CD8-positive, alpha-beta T cell (primary cell): ENCODE measurements at places on chromosomes 12 and 14.
A peak's percentile ranks its signal among the peaks of the same experiment; 100 is the strongest.

- DNase-seq = no peak
These were observed 50.7 kb downstream of the A2M start for GRCh38 chr12:9064815-9065606.

- peak; percentile 43 for DNase-seq
These were observed 40.5 kb downstream of the PSMA6 start for GRCh38 chr14:35332517-35333263.

DNA sequence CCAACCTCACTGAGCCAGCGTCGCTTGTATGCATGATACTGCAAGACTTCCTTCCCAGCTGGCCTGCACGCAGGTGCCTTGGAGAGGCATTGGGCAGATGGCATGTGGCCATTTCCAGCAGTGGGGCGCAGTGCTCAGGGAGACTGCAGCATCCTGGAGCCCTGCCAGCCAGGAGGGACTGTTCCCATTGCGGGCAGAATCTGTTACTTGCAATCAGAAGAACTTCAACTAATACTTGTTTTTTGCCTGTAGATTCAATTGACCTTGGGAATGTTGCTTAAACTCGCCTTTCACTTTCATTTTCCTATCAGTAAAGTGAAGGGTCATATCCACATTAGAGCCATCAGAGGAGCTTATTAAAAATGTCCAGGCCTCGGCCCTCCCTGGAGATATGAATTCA, 29.8 kb downstream of the ANKRD9 start:
- DNase-seq = no peak

DNA sequence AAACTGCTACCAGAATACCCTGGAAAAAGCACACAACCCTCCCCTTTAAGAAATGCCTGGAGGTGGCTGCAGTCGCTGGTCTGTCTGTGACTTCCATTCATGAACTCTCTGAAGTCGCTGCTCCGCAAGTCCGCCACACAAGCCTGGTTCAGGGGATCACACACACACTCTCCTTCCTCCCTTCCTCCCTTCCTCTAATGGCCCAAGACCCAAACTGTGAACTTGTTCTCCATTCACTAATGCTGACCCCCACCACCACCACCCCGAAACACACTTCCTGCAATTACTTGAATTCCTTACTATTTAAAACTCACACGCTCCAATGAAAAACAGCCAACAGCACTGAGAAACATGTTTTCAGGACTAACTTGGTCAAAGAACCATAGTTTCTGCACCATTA, 1.0 kb upstream of the LMO3 start:
- DNase-seq = no peak

- no peak for DNase-seq
These were observed 27.2 kb upstream of the NINJ2 start for GRCh38 chr12:690466-690865.

GRCh38 chr12:43294147-43294546, 257.9 kb downstream of the ADAMTS20 start:
- no peak for DNase-seq

DNA sequence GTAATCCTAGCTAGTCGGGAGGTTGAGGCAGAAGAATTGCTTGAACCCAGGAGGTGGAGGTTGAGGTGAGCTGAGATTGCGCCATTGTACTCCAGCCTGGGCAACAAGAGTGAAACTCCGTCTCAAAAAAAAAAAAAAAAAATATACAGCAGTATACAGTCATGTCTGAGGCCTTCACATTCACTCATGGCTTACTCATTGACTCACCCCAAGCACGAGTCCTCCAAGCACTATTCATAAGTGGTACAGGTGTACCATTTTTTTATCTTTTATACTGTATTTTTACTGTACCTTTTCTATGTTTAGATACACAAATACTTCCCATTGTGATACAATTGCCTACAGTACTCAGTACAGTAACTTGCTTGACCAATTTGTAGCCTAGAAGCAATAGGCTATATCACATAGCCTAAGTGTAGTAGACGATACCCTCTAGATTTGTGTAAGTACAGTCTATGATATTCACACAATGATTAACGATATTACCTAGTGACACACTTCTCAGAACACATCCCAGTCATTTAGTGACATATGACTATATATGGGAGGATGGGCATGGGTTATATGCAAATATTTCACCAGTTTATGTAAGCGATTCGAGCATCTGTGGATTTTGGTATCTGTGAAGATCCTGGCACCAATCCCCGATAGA, 12.2 kb downstream of the LLPH start:
- DNase-seq = no peak

DNA sequence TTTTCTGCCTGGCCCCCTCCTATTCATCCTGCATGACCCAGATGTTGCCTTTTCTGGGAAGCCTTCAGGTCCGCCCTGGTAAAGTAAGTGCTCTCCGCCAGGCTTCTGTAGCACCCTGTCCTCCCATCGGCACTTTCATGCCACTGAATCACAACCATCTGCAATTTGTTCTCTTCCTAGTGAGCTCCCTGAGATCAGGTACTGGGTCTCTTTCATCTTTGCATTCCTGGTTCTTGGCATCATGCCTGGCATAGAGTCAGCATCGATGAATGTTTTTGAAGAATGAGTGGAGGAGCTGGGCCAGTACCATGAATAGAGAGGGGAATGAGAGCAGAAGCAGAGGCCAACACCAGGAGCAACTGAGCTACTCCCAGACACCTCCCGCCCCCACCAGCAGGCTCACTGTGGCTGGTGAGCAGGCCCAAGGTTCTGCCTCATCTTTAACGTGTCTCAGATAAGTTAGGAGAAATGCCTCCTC, 13.1 kb downstream of the ZDHHC22 start:
- DNase-seq = no peak

GRCh38 chr12:113601656-113602263, 130.1 kb upstream of the LHX5 start:
- DNase-seq = no peak

DNA sequence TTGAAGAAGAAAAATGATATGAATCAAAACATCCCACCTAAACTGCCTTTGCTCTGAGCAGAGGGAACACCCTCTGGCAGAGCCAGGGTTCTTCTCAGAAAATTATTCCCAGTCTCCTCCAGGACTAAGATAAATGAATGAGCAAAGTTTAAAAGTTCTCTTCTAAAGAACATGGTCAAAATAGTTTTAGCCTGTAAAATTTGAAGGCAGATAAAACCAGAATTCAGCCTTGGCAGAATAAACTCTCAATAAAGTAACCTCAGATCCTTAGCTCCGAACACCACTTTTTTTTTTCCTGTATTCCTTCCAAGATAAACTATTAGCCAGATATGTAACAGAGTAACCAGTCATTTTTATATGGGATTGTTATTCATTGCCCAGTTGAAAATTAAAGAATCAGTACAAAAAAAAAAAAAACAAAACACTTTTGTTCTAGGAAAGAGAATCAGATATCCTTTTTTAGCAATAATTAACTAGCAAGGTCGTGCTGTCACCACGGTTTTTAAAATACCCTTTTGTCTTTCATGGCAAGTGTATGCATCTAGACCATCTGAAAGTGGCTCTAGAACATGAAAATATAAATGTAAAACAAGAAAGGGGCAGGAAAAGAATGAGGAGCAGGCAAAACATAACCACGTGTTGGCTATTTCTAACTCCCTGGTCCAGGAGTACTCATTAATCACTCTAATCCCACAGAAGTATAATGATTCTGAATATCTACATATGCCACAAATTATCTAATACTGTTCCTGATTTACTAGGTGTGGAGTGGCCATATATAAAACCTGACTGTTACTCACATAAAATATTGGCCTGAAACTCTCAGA, 60.8 kb downstream of the CAPZA3 start:
- no peak for DNase-seq

GRCh38 chr14:59511916-59512575, 27.7 kb downstream of the JKAMP start:
- DNase-seq = no peak

DNA sequence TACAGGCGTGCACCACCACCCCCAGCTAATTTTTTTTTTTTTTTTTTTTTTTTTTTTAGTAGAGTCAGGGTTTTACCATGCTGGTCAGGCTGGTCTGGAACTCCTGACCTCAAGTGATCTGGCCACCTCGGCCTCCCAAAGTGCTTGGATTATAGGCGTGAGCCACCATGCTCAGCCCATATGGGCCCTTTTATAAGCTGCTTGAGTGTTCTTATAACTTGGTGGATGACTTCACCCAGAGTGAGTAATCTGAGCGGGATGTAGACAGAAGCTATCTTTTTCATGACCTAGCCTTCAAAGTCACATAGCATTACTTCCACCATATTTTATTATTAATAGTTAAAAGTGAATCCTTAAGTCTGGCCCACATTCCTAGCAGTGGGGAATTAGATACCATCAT, 16.4 kb downstream of the BBOF1 start:
- DNase-seq = no peak

DNA sequence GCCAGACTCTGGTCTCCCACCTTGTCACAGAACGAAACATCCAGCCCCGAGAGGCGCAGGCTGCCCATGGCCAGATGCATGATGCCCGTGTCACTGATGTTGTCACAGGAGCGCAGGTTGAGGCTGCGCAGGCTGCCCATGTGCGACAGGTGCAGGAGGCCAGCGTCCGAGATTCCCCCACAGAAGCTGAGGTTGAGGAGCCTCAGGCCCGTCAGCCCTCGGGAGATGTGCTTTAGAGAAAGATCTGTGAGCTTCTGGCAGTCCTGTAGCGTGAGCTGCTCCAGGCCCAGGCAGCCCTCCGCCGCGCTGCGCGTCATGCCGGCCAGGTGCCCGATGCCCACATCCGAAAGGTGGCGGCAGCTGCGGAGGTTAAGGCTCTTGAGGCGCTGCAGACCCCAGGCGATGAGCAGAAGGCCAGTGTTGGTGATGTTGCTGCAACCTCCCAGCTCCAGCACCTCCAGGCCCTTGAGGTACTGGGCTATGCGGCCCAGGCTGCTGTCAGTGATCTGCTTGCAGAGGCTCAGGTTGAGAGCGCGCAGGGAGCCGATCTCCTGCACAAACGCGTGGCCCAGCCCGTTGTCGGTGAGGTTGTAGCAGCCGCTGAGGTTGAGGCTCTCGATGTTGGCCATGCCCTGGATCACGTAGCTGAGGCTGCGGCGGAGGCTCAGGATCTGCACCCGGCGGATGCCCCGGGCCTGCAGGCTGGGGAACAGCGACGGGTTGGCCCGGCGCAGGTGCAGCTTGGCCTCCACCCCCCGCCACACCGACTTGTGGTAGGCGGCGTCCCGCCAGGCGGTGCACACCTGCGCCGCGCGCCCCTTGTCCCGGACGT, 991 bp downstream of the FBXL14 start:
- peak; percentile 77 for DNase-seq

DNA sequence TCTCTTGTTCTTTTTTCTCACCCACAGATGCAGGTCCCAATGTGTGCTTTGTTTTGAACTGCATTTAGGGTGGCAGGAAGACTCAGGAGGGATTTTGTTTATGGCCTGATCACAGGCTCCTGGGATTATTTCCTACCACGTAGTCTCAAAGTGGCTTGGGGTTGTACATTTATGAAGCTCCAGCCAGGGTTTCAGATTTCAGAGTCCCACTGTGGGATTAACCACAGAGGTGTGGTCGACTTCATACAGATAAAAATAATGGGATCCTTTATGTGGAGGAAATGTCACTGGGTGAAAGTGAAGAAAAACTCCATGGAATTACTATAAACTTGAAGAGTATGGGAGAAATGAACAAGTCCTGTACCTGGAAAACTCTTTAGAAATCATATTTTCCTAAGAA, 14.2 kb upstream of the PPP1R1A start:
- DNase-seq = no peak

- DNase-seq = no peak
These were observed 241.6 kb downstream of the NUBPL start for GRCh38 chr14:31802838-31803237.

DNA sequence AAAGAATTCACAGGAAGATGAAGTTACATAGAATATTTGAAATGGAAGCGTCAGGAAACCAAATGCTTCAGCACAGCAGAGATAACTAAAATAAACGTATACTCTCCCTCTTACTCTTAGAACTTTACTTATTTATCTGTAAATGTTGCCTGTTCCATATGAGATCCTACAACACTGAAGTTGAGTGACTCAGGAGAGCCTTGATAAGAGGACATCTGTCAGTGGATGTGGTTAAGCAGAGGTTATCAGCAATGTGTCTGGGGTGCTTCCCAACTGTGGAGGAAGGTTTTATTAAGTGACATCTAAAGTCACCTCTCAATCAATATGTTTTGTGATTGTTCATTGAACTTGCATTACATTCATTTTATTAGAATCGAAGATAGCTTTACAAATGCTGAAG, 81.9 kb downstream of the NEDD1 start:
- DNase-seq = no peak

DNA sequence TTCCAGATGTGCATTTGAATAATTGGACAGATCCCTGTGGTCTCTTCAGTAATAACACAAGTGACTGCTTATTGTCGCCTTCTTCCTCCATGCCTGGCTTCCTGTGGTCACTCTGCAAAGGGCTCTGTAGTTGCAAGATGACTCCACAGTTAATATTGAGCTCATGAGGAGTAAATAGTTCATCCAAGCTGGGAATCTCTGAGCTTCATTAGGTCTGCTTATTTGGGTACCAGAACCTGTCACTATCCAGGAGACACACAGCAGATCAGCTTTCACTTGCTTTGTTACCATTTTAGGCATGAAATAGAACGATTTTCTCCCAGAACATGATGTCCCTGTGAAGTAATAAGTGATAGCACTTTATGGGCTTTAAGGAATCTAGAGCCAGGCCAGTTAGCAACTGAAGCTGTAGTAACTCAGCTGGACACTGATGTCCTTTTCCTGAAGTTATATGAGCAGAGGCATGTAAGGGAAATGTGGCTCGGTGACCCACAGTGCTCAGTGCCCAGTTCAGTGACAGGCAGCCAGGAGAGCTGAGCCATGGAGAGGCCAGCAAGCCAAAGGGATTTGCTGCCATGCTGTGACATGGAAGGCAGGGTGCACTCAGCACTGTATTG, 50.1 kb downstream of the CRADD start:
- no peak for DNase-seq

DNA sequence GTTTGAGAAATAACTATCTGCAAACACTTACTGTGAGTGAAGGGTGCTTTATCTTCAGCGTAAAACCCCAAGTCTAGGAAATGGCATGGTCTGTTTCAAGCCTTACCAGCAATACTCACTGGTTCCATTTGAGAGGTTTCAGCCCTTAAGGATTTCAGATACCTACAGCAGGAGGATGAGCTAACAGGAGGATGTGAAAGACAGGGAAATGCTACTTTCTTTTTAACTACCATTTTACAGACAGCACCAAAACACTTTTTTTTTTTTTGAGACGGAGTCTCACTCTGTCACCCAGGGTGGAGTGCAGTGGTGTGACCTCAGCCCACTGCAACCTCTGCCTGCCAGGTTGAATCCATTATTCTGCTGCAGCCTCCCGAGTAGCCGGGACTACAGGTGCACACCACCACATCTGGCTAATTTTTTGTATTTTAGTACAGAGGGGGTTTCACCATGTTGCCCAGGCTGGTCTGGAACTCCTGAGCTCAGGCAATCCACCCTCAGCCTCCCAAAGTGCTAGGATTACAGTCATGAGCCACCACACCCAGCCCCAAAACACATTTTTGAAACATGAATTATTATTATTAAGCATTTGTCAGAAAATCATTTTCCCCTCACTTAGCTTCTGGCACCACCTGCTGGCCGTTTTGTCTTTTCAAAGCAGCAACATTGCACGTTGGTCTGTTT, 4.6 kb downstream of the MTRFR start:
- peak; percentile 80 for DNase-seq

- no peak for DNase-seq
These were observed 90.7 kb upstream of the ANO4 start for GRCh38 chr12:100703868-100704267.

- peak; percentile 48 for DNase-seq
These were observed 6.2 kb downstream of the FOXJ2 start for GRCh38 chr12:8038659-8039114.
